ENCODE measurements at places on chromosomes 1 and 21.
A peak's percentile ranks its signal among the peaks of the same experiment; 100 is the strongest.

DNA sequence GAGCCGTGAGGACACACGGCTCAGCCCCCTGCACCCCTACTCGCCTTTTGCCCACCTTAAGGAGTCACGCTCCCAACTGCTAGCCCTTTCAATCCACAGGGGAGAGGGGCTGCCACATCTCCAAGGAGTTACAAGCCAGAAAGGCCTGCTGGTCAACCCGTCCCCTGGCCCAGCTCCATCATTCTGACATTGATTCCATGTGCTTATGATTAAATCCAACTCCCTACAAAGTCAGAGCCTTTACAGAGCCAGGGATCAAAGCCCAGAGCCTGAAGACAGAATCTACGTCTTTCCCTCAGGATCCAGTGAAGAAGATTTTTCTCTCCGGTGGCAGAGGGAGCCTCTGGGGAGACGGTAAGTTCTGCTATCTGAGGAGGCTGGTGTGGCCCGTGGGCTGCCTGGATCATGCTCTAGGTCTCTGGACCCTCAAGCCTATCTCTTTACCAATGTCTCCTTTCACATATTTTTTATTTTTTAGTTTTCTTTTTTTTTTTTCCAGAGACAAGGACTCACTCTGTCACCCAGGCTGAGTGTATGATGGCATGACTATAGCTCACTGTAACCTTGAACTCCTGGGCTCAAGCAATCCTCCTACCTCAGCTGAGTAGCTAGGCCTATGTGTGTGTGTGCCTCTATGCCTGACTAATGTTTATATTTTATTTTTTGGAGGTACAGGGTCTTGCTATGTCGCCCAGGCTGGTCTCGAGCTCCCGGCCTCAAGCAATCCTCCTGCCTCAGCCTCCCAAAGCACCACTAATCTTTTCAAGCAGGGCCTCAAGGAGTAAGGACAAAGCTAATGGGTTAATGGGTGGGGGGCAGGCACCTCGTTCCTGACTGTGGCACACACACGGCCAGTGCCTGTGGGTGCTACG, 61.3 kb downstream of the SLC66A1 start:
- no peak for DNase-seq

- no peak for DNase-seq
These were observed 941 bp upstream of the TBCE start for GRCh38 chr1:235366286-235366685.

DNA sequence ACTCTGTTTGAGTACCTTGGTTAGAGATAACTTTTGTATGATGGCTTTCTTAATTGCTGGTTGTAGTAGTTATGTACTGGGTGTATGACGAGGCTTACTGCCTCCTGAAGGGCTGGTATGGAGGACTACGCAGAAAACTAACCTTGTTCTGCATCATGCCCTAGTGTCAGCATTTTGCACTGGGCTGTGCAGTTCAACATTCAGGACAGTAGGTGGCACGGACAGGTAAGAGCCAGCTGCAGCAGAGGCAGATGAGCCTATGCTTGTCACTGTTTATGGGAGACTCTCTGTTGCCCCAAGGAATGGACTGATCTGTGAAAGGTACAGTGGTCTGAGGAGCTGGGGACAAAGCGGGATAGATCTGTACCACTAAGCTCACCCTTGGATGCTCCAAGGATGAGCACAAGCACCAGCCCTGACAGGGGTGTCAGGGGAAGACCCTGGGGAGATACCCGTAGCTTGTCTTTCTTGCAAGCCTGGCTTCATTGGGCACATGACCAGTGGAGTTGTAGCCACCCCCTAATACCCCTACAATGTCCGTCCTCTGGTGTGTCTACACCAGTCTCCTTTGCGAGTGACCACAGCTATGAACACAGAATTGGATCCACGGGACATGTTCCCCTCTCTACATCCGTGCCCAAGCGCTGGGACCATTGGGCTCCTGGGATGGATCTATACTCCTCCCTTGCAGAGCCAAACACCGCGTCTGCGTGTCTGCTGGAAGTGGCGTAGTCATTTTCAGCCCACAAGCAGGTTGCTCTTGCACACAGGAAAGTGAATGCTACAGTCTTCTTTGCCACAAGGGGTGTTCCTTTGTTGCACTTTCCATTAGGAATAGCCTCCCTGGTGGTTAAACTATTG, 51.1 kb upstream of the CFHR3 start:
- DNase-seq: peak; percentile 44

DNA sequence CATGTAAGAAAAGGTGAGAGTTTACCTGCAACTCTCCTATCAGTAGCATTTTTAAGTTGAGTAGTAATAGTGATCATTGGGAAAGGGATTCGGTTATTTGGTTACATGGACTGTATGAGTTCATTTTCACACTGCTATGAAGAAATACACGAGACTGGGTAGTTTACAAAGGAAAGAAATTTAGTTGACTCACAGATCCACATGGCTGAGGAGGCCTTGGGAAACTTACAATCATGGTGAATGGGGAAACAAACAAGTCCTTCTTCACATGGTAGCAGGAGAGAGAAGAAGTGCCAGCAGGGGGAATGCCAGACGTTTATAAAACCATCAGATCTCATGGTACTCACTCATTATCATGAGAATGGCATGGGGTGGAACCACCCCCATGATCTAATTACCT, 59.3 kb upstream of the FBXO28 start:
- DNase-seq: peak; percentile 16

DNA sequence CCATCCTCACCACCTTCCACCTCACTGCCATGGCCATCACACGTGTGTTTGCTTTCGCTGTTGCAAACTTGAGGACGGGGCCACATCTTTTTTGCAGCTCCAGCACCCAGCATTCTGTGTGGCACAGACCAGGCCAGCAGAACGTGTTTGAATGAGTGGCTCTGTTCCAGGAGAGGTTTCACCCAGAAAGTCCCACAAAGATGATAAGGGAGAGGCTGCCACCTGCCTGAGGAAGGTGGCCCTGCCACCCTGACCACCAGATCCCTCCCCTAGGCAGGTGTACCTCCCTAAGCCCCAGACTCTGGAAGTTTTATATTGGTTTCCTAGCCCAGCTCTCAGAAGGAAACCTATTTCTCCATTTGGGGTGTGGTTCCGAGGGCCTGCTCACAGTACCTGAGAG, 252.1 kb downstream of the KAZN start:
- DNase-seq: no peak

GRCh38 chr1:74946388-74946787, 187.8 kb upstream of the LHX8 start:
- no peak for DNase-seq

DNA sequence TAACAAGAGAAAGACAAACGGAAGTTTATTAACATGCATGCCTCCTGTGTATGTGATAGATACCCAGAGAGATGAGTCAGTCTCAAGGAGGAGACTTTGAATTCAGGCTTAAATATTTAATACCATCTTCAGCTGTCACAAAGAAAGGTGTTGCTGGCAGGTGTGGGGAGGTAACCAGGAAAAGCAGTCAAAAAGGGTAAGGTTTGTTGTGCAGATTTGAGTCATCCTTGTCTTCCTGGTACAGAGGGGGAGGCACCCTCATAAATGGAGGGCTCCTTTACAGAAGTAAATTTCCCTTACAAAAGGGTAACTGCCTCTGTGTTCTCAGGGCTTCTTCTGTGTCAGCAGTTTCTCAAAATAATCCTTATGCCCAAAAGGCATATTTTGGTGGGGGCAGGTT, 75.2 kb upstream of the B3GALT5 start:
- no peak for DNase-seq

- no peak for DNase-seq
These were observed 140.7 kb downstream of the CYYR1 start for GRCh38 chr21:26432410-26432809.

DNA sequence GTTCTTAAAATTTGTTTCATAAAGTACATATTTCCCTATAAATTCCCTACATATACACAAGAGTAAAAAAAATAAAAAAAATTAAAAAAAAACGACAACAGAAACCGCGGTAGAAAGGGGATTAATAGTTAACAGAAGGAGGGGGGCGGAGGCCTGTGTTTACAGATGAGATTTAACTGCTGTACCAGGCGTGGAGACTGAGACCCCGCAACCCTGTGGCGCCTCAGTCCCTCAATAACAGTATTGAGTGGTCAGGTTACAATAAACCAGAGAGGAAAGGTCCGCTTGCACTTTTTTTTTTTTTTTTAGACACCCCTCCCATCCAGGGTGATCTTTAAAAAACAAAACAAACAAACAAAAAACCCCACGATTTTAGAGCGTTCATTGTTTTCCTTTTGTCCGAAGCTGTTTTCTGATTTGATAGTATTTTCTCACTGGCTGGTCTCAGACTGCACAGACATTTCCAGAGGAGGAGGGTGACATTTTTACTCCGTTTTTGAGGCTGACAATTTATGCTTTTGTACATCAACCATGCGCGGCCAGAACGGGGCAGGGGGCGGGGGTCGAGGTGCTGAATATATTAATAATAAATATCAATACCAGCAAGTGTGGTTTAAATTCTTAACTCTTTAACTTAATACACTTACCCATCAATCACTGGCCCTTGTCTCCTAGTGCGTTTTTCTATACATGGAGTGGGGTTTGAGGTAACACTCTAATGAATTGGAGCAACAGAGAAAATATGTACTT, 1223.9 kb downstream of the BRINP3 start:
- DNase-seq: no peak

GRCh38 chr21:42234464-42235241, 15.7 kb downstream of the ABCG1 start:
- DNase-seq: peak; percentile 72

GRCh38 chr1:48803474-48803873, 26.8 kb upstream of the BEND5 start:
- DNase-seq: no peak

DNA sequence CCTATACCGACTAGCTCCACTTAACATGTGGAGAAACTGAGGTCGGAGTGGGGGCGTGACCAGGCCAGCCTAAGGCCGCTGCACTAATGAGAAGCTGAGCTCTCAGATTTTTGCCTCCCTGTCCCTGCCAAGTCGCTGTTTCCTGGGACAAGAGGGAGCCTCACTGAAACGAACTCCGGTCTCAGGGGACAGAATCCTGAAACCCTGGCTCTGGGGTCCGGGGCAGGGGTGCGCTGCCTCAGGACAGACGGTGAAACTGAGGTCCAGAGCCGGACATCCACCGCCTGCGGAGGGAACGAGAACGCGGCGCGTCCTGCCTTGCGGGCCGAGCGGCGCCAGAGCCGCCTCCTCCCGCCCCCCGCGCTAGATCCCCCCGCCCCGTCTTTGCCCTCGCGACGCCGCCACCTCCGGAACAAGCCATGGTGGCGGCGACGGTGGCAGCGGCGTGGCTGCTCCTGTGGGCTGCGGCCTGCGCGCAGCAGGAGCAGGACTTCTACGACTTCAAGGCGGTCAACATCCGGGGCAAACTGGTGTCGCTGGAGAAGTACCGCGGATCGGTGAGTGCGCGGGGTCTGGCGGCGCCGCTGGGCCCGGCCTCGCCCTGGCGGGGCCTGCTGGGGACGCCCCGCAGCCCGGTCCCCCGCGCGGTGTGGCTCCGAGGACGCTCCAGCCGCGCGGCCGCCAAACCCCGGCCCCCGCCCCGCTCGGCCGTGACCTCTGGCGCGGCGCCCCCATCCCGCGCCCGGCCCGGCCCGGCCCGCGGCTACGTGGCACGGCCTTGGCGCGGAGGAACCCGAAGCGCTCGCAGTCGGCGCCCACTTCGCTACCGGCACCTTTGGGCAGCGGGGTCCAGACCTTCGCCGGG, at the start of gene GPX7:
GPX7 (plus strand) TSS at position 381 of the 865 bp plus-strand sequence; CDS start at position 420, 39 bp downstream.
- DNase-seq: peak; percentile 18

DNA sequence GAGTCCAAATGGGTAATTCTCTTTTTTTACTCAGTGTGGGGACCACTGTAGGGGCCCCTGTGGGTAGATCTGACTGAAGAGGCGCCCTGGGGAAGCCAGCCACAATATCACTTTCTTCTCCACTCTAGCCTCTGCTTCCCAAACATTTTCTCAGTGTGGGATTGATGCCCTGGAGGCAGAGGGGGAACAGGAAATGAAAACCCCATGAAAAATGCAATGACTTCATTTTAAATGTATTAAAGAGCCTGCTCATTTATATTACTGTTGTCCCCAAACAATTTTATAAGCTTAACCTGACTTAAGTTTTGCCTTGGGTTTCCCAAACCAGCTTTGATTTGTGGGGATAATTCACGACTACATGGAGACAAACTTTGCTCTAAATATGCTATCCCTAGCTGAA, 181.9 kb downstream of the C1orf94 start:
- no peak for DNase-seq

GRCh38 chr1:11944358-11944931, 9.9 kb downstream of the PLOD1 start:
- no peak for DNase-seq

DNA sequence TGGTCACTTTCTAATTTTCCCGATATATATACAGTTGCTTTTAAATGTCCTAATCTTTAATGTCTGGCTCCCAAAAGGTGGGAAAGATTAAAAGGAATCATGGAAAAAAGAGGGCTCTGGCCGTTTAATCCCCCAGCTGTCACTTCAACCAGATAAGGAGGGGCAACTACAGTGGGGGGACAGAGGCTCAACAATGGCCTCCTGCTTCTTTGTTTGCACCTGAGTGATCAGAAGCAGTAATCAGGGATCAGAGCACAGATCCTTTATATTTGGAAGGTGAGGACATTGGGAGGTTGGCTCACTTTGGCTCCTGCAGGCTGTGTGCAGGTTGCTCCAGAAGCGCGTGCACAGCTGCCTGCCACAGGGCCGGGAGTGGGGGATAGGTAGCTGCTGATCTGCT, 212.8 kb downstream of the FMN2 start:
- no peak for DNase-seq

GRCh38 chr21:33383056-33383888, 19.9 kb upstream of the IFNGR2 start:
- peak; percentile 99 for DNase-seq

DNA sequence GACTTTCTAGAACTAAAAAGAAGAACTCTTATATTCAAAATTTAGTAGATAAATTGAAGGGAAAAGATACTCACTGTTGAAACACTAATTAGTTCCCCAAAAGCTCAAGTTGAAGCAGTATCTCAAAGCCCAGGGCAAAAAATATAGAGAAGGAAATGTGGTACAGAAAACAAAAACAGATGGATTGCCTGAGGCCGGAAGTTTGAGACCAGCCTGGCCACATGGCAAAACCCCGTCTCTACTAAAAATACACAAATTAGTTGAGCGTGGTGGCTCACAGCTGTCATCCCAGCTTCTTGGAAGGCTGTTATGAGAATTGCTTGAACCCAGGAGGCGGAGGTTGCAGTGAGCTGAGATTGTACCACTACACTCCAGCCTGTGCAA, 36.0 kb downstream of the FAM177B start:
- DNase-seq: no peak

DNA sequence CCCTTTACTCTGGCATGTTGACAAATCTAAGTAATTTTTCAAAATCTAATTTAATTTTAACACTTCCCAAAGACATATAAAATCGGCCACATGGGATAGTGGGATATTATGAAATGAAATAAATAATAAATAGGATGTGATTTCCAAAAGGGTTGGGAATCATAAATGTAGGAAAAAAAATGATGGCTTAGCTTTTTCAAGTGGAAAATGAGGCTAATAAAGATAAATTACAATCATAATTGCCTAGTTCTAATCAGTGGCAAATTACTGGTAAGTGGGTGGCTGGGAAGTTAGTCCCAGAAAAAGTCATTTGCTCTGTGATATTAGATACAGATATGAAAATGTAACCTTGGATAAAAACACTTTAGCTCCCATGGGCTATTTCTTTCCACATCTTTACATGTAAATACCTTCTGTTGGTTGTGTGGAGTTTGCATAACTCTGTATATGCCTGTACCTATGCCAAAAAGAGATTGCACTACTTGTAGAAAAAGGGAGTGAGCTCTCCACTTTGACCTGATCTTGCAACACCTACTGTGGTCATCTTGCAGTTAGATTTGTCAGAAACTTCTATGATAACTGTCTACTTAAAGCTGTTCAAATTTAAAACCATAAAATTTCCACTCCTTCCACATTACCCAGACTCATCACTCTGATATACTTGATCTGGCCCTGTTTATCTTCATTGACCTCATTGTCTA, 284.6 kb upstream of the KAZN start:
- DNase-seq: no peak

GRCh38 chr1:159983681-159984080, 29.6 kb upstream of the SLAMF9 start:
- no peak for DNase-seq

Data from inflammatory macrophage treated with lipopolysaccharide for 4 hours (primary cell).